Activated naive CD4-positive, alpha-beta T cell treated with anti-CD3 and anti-CD28 coated beads, Interleukin-2, amount 10 ng/mL, durations not matched to agents 7 days and 5 days (primary cell): ENCODE measurements at places on chromosomes 5 and 9.
A peak's percentile ranks its signal among the peaks of the same experiment; 100 is the strongest.

DNA sequence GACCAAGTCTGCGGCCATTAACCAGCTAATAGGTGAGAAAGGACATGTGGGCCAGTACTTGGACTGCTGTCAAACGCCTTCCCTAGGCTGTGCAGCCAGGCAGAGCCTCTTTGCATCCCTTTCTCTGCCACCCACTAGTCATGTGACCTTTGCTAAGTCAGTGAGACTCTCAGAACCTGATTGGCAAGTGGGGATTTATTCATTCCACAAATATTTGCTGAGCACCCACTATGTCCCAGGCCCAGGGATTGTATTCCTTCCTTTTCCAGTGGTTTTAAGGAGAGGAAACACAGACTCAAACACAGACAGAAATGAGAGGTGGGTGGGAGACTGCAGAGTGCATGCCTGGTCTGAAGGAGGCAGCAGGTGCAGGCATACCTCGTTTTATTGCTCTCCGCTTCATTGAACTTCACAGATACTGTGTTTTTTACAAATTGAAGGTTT, 71.6 kb upstream of the GALNT10 start:
- DNase-seq: no peak

- no peak for DNase-seq
Measured at GRCh38 chr5:82620957-82621600, 342.9 kb upstream of the RPS23 start.

GRCh38 chr9:134205672-134206310, 41.4 kb upstream of the RNU6ATAC start:
- DNase-seq: no peak

DNA sequence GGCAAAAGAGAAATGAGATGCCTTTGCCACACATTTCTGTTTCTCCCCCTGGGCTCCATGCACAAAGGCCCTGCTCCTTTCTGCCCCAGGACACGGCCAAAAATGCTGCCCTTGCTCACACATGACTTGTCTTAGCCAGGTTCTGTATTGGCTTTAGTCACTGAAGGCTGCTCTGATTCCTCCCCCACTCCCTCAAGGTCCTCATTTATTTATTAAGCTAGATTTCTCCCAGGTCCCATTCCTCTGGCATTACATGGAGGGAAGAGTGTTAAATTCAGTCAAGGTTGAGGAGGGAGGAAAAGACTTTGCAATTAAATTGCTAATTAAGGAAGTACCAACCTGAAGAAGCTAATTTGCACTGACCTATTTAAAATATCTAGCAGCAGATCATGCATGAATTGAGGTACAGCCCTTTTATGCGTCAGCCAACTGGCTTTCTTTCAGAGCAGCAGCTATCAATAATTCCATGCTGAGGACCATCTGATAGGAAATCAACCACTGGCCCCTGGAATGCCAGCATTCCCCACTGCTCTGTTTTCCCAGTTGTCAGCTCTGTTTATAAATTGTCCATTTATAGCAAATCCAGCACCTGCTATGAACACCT, 81.2 kb upstream of the MAP3K1 start:
- no peak for DNase-seq

GRCh38 chr9:35756275-35757225, 2.5 kb upstream of the MSMP start:
- peak; percentile 87 for DNase-seq

GRCh38 chr5:168726342-168726741, 147.2 kb upstream of the PANK3 start:
- DNase-seq: no peak

DNA sequence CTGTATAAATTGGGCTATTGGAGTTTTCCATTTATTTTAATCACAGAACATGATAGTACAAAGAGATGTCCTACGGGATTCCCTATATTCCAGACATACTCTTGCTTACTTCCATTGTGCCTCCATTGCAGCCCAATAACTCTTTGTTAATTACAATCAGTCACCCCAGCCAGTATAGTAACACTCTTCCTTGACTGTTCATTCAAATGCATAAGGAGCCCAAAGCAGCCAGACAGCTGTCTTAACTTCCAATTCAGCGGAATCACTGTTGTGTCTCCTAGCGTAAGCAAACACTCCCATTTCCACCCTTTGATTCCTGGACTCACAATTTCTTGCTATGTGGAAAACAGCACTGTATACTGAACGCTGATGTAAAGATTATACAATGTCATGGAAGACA, 942.3 kb downstream of the TAF11L14 start:
- DNase-seq: no peak

GRCh38 chr5:80141147-80141671, 106.1 kb downstream of the THBS4 start:
- no peak for DNase-seq

DNA sequence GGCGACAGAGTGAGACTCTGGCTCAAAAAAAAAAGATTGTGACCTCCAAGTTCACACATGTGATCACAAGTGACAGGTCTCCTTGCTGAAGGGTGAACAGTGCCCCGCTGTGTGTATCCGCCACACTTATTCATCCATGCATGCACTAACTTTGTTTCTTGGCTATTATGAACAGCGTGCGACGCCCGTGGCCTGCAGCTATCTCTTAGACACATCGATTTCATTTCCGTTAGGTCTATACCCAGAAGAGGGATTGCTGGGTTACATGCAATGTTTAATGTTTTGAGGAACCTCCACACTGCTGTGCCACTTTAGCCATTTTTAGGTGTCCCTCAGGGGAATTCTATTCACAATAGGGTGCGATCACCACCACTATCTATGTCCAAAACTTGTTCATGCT, 12.1 kb upstream of the EGFL7 start:
- no peak for DNase-seq

GRCh38 chr9:124688238-124688904, 82.7 kb downstream of the NR6A1 start:
- DNase-seq: no peak

- DNase-seq: no peak
Measured at GRCh38 chr9:96159596-96159995, 142.4 kb downstream of the HSD17B3 start.

DNA sequence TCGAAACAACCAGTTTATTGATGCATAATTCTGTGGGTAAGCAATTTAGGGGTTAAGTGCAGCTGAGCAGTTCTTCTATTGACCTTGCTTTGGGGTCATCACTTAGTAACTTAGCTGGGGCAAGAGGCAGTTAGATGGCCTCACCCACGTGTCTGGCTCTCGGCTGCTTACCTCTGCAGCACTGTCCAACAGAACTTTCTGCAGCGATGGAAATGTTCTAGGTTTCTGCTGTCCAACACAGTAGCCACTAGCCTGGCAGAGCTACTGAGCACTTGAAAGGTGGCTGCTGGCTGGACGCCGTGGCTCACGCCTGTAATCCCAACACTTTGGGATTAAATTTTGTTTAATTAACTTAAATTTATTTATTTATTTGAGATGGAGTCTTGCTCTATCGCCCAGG, 13.1 kb upstream of the URM1 start:
- DNase-seq: no peak

DNA sequence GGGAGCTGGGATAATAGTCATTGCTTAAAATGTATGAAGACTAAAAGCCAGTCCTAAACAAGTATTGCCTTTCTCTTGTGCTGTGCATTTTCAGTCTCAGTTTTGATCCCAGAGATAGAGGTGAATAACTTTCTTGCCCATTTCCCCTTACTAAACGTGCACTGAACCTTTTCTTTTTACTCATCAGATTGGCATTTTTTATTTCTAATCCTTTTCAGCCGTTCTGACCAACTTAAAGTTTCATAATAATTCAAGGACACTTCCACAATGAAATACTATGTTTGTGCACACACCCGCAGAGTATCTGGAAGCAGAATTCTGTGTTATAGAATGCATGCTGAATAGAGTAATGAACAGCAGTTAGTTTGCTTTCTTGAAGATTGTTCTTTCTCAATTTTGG, 343.6 kb downstream of the LRRC70 start:
- no peak for DNase-seq

DNA sequence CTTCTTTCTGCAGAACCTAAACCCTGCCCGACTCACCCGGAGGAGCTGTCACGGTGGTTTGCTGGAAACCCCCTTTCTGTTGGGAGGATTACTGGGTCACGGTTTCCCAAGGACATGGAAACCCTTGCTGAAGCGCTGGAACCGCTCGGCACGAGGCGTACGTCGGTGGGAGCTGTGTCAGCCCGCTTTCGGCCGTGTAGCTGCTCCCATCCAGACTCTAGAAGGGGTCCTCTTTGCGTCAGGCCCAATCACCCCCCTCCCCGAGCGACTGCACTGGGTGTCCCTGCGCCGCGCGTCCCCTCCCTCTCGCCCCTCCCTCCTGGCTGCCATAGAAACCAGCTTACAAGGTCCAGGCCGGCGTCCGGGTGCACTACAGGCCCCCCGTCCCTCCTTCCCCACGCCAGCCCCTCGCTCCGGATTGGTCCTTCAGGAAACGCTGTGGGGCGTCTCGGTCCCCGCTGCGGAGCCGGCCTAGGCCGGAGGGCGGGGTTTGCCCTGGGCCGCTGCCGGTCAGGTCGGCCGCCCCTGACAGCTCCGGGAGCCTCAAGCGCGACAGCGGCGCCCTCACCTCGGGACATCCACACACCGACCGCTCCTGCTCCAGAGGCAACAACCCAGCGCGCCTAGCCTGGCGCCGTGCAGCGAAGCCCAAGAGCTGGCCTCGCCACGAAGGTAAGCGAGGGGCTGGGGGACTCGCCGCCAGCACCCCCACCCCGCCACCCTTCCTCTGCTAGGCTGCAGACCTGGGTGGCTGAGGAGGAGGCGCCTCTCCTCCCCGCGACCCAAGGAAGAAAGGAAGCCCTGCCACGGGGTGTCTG, at the start of gene NIM1K:
Gene NIM1K, plus strand, starts transcription at position 486 of the 818 bp plus-strand sequence. CDS start 53,551 bp downstream, outside the sequence.
- peak; percentile 57 for DNase-seq

- DNase-seq: no peak
Measured at GRCh38 chr9:69876981-69877380, 56.4 kb downstream of the CFAP95 start.

- no peak for DNase-seq
Measured at GRCh38 chr9:33223696-33224095, 16.3 kb upstream of the SPINK4 start.

DNA sequence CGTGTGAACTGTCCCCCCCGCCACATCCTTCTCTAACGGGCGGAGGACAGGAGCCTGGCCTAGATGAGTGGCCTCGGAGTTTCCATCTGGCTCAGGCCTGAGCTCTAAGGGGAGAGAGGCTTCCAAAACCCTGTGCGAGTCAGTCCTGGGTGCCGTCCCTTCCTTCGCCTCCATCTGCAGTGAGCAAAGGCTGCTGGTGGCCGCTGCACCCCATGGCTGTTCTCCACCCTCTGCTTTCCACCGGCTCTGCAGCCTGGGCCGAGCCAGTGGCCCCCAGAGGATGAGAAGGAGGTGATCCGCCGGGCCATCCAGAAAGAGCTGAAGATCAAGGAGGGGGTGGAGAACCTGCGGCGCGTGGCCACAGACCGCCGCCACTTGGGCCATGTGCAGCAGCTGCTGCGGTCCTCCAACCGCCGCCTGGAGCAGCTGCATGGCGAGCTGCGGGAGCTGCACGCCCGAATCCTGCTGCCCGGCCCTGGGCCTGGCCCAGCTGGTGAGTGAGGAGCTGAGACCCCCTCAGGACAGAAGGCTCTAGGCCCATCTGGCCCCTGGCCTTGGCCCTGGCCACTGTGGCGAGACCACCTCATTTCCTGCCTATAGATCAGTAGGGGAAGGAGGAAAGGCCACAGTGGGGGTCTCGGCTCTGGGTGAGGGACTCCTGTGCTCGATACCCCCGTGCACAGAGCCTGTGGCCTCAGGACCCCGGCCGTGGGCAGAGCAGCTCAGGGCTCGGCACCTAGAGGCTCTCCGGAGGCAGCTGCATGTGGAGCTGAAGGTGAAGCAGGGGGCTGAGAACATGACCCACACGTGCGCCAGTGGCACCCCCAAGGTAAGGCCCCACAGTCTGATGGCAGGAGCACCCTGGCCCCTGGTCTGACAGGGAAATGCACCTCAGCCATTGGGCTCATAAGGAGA, 3.0 kb downstream of the PKN3 start:
- peak; percentile 18 for DNase-seq

- DNase-seq: peak; percentile 42
Measured at GRCh38 chr9:94952565-94953373, 226.3 kb downstream of the AOPEP start.

GRCh38 chr9:131096269-131097125, at the start of gene AIF1L:
Gene AIF1L, plus strand, starts transcription at chr9:131096531. Its CDS starts 99 bp downstream, at chr9:131096630.
- DNase-seq: peak; percentile 61

- no peak for DNase-seq
Measured at GRCh38 chr5:35771839-35772238, 84.9 kb upstream of the IL7R start.

- DNase-seq: no peak
Measured at GRCh38 chr5:107668154-107669095, 2.3 kb downstream of the EFNA5 start.

- no peak for DNase-seq
Measured at GRCh38 chr5:126647071-126647470, 46.3 kb downstream of the PHAX start.

DNA sequence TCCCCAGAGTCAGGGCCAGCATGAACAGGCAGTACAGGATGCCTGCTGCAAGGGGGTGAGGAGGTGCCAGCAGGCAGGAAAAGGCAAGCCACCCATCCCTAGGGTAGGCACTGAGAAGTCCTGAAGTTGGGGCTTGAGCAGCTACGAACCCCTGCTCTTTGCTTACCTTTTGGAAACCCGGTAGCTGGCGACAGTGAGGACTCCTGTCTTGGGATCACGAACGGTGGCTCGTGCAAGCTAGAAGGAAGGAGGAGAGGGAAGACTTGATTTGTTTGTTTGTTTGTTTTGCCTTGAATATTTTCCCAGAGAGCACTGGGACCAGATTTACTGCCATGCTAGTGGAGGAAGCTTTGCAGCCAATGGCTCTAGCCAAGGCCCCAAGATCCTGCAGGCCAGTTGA, 23.7 kb downstream of the P4HA2 start:
- DNase-seq: no peak

DNA sequence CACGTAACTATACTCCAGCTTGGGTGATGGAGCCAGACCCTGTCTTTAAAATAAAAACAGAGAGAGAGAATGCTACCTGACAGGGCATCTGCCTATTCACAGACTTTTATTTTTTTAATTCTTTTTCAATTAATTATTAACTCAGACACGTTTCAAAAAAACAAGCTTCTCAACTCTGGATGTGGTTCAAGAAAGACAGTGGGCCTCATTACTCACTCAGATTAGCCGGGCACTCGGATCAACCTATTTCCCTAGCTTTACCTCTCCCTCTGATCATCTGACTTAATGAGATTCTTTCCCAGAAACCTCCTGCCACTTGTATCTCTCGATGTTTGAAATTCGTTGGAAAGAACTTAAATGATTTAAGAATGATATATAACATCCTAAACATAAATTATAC, 134.1 kb downstream of the TRPM6 start:
- DNase-seq: no peak

DNA sequence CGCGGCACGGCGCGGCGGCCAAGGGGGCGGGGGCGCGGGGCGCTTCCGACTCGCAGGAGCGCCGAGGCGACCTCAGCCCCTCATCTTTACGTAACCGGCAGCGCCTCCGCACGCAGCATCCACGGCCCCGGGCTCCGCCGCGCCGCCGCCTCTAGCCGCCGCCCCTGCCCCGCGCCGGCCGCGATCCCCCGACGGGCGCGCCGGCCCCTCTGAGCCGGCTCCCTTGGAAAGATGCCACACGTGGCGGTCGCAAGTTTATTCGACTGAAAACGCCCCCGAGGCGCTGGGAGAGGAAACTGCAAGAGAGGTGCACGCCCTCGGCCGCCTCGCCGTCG, 1.0 kb downstream of the KLF9 start:
- DNase-seq: no peak

- no peak for DNase-seq
Measured at GRCh38 chr5:33195431-33196165, 245.2 kb upstream of the TARS1 start.
